CD4-positive, alpha-beta T cell treated with Interleukin-15 for 4 hours (primary cell): ENCODE measurements at places on chromosomes 12 and 14.

GRCh38 chr14:54762296-54762695 lies 140.3 kb downstream of the GCH1 start:
- DNase-seq = no peak

DNA sequence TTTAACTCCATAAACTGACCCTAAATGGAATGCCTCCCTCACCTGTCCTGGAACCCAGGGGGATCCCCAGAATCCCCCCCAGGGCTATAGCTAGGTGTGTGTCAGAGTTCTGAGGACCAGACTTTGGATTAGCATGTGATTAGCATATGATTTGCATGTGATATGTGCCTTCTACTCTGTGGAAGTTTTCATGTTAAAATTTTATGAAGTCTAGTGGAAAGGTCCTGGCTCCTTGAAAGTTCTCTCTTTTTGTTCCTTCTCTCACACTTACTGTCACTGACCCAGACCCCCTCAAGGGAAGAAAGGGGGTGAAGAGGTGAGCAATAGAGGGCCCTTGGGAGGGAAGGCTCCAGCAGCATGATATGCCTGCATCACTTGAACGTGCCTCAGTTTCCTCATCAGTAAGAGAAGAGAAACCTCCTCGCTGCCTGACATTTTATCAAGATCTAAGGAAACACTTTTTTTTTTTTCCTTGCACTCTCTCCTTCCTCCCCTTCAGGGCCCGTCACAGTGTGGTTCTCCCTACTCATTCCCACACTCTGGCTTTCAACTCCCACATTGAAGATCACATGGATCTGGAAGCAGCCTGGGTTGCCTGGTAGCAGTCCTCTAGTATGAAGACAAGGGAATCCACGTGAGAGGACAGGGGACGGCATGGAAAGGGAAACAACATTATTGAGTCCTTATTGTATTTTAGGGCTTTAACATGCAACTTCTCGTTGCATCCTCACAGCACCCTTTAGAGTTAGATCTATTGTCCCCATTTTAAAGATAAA lies 3.3 kb upstream of the C1QL4 start:
- no peak for DNase-seq

DNA sequence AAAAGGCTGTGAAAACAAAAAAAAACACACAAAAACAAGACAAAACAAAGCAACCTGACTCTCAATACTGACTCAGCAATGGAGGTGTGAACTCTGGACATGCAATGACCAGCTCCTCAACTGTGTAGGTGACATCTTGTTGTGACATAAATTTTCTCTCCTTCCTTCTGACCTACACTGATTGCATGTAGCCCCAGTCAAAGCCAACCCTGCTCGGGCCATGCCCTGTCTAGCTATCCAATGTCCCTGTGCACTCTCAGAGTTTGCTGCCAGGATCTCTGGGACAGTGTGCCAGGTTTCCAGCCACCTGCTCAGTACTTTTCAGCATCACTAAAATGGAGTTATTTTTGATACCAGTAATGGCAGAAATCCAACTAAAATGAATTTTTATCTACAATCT lies 18.9 kb upstream of the CRACR2A start:
- DNase-seq = no peak

- no peak for DNase-seq
These were observed 5.4 kb downstream of the NOS1 start for GRCh38 chr12:117356048-117356447.

GRCh38 chr12:120971299-120972180 lies 6.8 kb upstream of the HNF1A start:
- DNase-seq = peak; percentile 66

DNA sequence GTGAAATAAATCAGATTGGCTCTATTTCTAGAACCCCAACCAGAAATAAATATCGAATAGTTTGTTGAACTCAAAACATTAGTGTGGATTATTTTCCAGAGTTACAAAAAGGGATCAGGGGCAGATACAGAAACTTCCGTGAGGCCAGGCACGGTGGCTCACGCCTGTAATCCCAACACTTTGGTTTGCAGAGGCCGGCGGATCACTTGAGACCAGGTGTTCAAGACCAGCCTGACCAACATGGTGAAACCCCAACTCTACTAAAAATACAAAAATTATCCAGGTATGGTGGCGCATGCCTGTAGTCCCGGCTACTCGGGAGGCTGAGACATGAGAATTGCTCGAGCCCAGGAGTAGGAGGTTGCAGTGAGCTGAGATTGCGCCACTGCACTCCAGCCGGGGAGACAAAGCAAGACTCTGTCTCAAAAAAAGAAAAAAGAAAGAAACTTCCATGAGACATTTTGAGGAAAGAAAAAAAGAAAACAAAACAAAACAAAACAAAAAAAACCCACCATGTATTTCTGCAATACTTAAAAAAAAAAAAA lies 2.1 kb downstream of the FBXO21 start:
- DNase-seq = no peak

GRCh38 chr12:61367281-61367785 lies 892.9 kb upstream of the USP15 start:
- DNase-seq = no peak

GRCh38 chr14:52808101-52808500 lies 16.7 kb upstream of the GNPNAT1 start:
- DNase-seq = no peak

GRCh38 chr14:106269029-106269428 lies 742.6 kb downstream of the TMEM121 start:
- DNase-seq = no peak

DNA sequence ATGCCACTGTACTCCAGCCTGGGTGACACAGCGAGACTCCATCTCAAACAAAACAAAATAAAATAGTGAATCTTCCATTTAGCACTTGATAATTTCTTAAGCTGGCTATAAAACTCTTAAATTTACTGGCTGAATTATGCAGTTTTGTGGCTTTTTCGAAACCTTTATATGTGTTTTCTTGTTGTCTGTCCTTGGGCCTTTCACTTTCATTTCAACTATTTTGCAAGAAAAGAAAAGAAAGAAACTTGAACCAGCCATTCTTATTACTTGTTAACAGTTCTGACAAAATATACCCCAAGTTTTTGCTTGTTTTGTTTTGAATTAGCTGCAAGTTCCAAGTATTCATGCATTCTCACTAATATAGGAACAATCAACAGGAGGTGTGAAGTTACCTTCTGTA lies 42.8 kb downstream of the PRICKLE1 start:
- DNase-seq = no peak

- no peak for DNase-seq
These were observed 199.4 kb upstream of the CDKN3 start for GRCh38 chr14:54197369-54197768.

GRCh38 chr12:90899456-90900182 lies 55.4 kb downstream of the CCER1 start:
- no peak for DNase-seq

- DNase-seq = no peak
These were observed 41.1 kb downstream of the ATXN2 start for GRCh38 chr12:111558107-111558376.

DNA sequence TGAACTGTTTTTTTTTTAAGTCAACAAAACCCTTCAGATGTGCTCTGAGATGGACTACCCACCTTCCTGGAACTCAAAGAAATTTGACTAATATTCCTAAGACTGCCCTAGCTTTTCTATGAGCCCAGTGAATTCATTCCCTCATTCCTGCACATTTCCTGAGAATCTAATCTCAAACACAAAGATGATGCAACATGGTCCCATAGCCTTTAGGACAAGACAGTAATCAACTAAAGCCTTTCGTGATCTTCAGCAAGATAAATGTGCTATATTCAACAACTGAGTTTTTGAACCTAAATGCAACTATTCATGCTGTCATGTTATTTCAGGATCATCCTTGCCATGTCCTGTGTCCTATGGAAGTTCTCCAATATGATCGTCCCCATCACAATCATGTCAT lies 5.0 kb downstream of the SETD3 start:
- no peak for DNase-seq

GRCh38 chr12:94805749-94806529 lies 155.6 kb upstream of the TMCC3 start:
- DNase-seq = no peak

GRCh38 chr12:78612190-78612589 lies 252.4 kb upstream of the SYT1 start:
- DNase-seq = no peak

DNA sequence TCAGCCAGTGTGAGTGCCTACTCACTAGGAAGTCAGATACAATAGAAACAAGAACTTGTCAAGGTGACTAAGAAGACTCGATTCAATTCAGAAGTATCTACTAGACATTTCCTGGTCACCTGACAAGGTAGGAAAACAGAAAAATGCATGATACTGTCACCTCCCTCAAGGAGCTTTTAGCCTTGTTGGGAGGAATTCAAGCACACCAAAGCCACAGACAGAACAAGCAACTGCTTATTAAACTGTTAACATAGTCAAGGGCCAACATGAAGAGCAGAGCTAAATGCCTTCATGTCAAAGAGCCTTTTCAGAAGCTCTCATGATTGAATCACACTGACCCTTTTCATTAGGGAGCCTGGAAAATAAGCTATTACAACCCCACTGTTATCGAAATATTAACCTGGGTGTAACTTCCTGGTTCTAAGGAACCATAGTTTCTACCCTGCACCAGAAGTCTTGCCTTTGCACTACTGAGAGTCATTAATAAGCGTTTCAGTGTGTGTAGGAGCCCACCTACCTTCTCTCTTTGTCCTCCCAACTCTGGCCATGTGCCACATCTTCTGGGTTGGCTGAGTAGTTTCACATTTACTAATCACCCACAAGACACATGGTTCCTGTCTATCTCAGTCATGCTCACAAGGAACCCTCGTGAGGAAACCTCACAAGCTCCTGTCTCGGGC lies 31.0 kb upstream of the LGALS3 start:
- DNase-seq = peak; percentile 52

DNA sequence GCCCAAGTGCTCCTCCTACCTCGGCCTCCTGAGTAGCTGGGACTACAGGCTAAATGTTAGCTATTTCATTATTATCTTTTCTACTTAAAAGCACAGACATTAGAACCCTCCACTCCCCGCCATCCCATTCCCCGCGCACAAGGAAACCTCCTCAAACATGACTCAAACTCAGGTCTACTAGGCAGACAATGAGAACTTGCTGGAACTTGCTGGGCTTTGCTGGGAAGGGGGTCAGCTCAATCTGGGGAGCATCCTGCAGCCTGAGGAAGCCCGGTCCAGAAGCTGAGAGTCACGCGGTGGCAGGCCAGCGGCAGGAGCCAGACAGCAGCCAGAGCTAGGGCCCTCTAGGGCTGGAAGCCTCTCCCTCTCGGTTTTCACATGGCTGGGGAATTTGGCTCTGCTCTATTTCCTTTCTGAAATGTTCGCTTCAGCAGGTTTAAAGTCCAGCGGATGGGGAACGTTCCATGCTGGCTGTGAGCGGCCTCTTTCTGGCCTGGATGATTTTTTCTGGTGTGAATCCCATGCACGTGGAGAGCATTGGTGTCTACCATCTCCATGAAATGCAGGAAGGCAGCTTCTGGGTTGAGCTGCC lies 68.5 kb downstream of the SLC6A12 start:
- no peak for DNase-seq

DNA sequence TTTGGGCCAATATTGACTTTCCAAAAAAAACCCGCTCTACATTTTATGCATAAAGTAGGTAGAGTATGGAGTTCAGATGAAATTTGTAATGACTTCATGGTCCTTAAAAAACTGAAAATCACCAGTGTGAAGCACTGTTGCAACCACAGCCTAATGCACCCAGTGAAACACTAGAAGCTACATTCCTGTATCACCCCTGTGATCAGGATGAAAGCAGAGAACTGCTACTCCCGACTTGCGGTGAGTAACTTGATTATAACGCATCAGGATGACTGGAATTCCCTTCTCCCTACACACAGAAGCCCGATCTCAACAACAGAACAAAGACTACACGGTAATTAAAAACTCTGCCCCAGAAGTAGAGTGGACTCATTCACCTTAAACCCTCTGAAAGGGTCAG lies 33.8 kb downstream of the SPTB start:
- no peak for DNase-seq

DNA sequence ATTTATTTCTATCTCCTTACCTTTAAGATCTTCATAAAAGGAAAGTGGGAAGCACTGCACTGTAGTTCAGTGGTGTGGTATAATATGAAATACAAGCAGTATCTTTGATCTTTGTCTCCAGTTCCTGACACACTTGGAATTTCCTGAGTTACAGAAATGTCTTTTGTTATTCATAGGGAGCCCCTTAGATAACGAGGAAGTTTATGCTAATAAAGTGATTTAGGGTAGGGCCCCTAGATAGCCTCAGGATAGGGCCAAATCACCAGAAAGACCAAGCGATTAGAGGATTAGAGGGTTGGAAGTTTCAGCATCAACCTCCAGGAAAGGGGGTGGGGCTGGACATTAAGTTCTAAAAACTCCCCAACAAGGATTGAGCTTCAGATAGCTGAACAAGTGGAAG lies 29.9 kb upstream of the DDHD1 start:
- no peak for DNase-seq

DNA sequence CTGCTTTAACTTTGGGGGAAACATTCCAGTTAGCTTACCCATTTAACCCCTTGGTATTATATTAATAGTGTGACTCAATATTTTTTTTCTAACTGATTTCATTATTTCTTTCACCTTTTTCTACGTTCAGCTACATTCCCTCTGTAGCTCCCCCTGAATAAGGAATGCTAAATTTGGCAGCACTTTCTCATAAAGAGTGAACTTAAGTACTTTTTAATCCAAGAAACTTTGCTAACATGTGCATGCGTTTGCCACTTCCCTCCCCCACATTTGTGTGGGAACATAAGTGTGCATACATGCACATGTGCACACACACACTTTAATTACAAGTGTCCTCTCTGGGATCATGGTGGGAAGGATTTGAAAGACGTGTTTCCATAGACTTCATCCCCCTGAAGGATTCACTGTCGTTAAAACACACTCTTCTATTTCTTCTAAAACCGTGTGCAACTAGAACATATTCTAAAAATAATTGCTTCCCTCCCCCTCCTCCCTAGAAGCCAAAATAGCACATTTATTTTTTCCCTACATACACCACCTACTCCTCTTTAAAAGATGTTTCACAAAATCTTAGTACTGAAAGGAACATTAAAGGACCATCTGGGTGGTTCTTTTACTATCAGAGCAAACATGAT lies 142.6 kb downstream of the PPM1H start:
- no peak for DNase-seq

DNA sequence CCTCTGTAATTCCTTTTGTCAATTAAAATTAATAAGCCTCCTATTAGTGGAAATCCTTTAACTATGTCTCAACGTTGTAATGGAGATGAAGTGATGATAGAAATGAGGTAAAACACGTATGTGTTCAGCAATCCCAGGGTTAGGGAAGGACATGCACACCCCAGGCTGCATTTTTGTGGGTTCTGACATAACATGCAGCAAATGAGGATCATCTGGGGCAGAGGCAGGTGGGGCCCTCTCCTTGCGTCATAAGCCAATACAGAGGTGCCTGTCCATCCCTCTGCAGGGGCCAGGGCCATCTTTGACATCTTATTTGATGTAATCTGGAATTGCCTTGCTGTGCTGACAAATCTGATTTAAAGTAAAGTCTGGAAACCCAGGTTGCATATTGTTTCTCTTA lies 73.2 kb downstream of the MYRFL start:
- no peak for DNase-seq

GRCh38 chr12:66132408-66132807 lies 1.9 kb upstream of the LLPH start:
- no peak for DNase-seq

GRCh38 chr12:19304149-19304750 lies 135.0 kb upstream of the AEBP2 start:
- DNase-seq = no peak
